ENCODE measurements at places on chromosomes 2 and 18. TPM values are rescaled to one million over a fixed set of nuclear protein-coding genes. Genes with fewer than 3 reads are reported as not detected.

DNA sequence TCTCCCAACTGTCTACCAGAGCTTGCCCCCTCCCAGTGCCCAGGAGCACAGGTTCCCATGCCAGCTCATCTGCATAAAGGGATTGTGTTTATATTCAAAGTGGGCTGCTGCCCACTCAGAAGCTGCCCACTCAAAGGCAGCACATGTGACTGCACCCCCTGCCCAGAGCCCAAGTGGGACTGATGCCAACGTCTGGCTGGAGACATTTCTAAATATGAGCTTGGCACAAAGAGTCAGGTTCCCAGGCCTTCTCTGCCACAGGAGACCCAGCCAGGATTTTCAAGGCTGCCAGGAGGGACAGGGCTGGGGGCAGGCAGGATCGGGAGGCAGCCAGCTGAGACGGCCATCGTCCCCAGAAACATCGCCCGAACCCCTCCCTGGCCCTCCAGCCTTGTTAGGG is 67.1 kb downstream of the ZBTB7C start:
- no peak overlapping the region for H3K27ac ChIP-seq
- H3K4me1 ChIP-seq: peaks cover 10% of the 10 kb centered on the region
- no peak overlapping the region for H3K4me3 ChIP-seq
- no peaks in the 10 kb centered on the region for H3K27me3 ChIP-seq
- H3K36me3 ChIP-seq: no peaks in the 10 kb centered on the region

GRCh38 chr2:23592061-23592685 is 207.2 kb downstream of the KLHL29 start:
- no peak overlapping the region for H3K4me3 ChIP-seq
- H3K27me3 ChIP-seq: no peaks in the 10 kb centered on the region
- no peak for DNase-seq
- H3K4me1 ChIP-seq: no peaks in the 10 kb centered on the region
- no peak overlapping the region for H3K27ac ChIP-seq

GRCh38 chr2:191010887-191011885 is 2.8 kb downstream of the STAT1 start:
- no peak overlapping the region for H3K27ac ChIP-seq
- H3K36me3 ChIP-seq: peaks cover 38% of the 10 kb centered on the region
- peaks cover 3% of the 10 kb centered on the region for H3K27me3 ChIP-seq
- no peak overlapping the region for H3K4me3 ChIP-seq
- DNase-seq: no peak

Gene TNFAIP6
- 1.8 TPM for total RNA-seq

Gene SLC38A11
- total RNA-seq: not detected

- H3K36me3 ChIP-seq: no peaks in the 10 kb centered on the region
- no peaks in the 10 kb centered on the region for H3K4me1 ChIP-seq
- no peak for DNase-seq
- peaks cover 59% of the 10 kb centered on the region for H3K27me3 ChIP-seq
These were observed 344.3 kb upstream of the KYNU start for GRCh38 chr2:142533177-142533576.

DNA sequence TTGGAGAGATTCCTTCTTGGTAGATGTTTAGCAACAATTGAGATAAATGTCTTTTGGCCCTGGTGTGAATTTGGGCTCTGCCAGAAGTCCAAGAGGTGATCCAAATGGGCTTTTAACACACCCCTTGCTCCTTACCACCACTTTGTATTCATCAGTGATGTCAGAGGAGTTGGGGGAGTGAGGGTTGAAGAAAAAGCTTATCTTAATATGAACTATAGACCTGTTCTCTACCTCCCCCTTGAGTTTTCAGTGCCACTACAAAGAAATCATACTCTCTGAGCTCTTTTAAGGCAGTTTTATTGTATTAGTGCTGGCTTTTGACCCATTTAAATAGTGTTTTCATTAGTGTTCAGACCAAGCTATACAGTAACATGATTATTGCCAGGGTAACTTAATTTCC is 229.1 kb downstream of the PHLPP1 start:
- no peaks in the 10 kb centered on the region for H3K4me1 ChIP-seq
- H3K27me3 ChIP-seq: no peaks in the 10 kb centered on the region
- no peak overlapping the region for H3K4me3 ChIP-seq
- no peak for DNase-seq
- peaks cover 20% of the 10 kb centered on the region for H3K36me3 ChIP-seq

Gene VSNL1
- 1.3 TPM for total RNA-seq

GRCh38 chr2:16952368-16952767 is 286.7 kb upstream of the CYRIA start:
- H3K27me3 ChIP-seq: no peaks in the 10 kb centered on the region
- DNase-seq: no peak
- H3K27ac ChIP-seq: no peak overlapping the region
- H3K4me3 ChIP-seq: no peak overlapping the region

- H3K4me3 ChIP-seq: no peak overlapping the region
- H3K27ac ChIP-seq: no peak overlapping the region
- peaks cover 19% of the 10 kb centered on the region for H3K4me1 ChIP-seq
- no peak for DNase-seq
- H3K36me3 ChIP-seq: no peaks in the 10 kb centered on the region
These were observed 151.0 kb downstream of the INSIG2 start for GRCh38 chr2:118239284-118239683.

Gene VAMP5
- 3.0 TPM for total RNA-seq

DNA sequence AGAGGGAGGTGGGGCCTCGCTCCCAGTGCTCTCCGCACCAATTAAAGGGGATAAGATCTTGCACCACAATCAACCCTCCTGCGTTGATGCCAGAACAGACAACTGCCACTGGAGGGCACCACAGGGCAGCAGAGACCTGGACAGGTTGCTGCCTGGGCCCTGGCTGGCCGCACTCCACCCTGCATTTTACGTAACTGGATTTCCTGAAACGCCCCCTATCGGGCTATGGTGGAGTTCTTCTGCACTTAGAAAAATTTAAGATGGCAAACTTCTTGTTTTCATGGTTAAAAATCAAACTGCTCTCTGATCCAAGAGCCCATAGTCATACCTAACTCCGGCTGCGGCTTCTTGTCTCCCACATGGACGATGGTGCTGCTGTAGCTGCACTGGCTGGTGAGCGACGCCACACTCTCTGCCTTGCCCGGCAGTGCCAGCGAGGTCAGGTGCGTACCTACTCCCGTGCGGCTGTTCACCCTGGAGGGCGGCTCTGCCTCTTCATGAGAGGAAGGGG is 16.8 kb upstream of the HES6 start:
- H3K27me3 ChIP-seq: no peaks in the 10 kb centered on the region
- H3K4me3 ChIP-seq: no peak overlapping the region
- no peak overlapping the region for H3K27ac ChIP-seq
- DNase-seq: peak; percentile 92

Gene HMSD
- total RNA-seq: not detected
